ENCODE measurements at places on chromosomes 6 and 20.

DNA sequence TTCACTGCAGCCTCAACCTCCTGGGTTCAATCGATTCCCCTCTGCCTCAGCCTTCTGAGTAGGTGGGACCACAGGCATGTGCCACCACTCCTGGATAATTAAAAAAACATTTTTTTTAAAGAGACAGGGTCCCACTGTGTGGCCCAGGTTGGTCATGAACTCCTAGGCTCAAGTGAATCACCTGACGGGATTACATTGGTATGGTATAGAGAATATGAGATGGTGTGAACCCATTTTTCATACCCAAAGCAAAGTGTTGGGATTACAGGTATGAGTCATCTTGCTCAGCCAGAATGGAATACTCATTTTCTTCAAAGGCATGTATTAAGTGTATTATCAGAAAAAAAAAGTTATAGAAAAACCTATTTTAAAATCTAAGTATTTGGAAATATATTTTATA, 114.2 kb downstream of the AHI1 start:
- no peak overlapping the region for H3K4me3 ChIP-seq
- peaks cover 7% of the 10 kb centered on the region for H3K36me3 ChIP-seq
- DNase-seq, result no peak
- no peaks in the 10 kb centered on the region for H3K27me3 ChIP-seq
- H3K27ac ChIP-seq, result no peak overlapping the region

DNA sequence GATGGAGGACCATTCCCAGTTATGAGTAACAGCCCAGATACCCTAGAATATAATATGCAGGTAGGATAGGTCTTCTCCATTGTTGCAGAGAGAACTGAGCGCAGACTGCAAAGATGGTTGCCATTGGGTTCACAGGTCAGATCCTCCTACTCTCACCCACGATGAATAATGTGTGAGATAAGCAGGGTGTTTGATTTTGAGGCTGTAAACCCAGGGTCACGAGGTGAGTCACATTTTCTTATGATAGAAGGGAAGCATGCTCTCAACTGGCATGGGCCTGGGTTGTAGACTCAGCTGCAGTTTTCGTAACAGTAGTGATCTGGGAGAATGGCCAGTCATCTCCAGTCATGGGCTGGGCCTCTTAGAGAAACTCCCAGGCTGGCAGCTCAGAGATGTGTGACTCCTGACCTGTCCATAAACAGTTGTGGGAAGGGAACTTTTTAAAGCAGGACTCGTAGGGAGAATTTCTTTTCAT, 74.2 kb downstream of the CD164 start:
- no peak overlapping the region for H3K27ac ChIP-seq
- H3K4me3 ChIP-seq, result no peak overlapping the region
- no peaks in the 10 kb centered on the region for H3K27me3 ChIP-seq
- H3K36me3 ChIP-seq, result peaks cover 2% of the 10 kb centered on the region
- H3K4me1 ChIP-seq, result peaks cover 25% of the 10 kb centered on the region

- no peak overlapping the region for H3K27ac ChIP-seq
- no peak for DNase-seq
- H3K4me3 ChIP-seq, result no peak overlapping the region
- no peaks in the 10 kb centered on the region for H3K36me3 ChIP-seq
- no peaks in the 10 kb centered on the region for H3K27me3 ChIP-seq
These were observed 622.3 kb upstream of the IMPG1 start for GRCh38 chr6:76694795-76695194.

GRCh38 chr6:164398647-164399046, 910.8 kb downstream of the C6orf118 start:
- no peak for DNase-seq
- H3K4me1 ChIP-seq, result peaks cover 5% of the 10 kb centered on the region
- no peak overlapping the region for H3K4me3 ChIP-seq
- no peaks in the 10 kb centered on the region for H3K36me3 ChIP-seq

GRCh38 chr20:2865630-2866029, 7.7 kb upstream of the PTPRA start:
- H3K4me1 ChIP-seq, result peaks cover 41% of the 10 kb centered on the region
- peak; percentile 74 for DNase-seq
- no peaks in the 10 kb centered on the region for H3K27me3 ChIP-seq
- peak overlapping the region; percentile 80 for H3K27ac ChIP-seq
- no peak overlapping the region for H3K4me3 ChIP-seq

DNA sequence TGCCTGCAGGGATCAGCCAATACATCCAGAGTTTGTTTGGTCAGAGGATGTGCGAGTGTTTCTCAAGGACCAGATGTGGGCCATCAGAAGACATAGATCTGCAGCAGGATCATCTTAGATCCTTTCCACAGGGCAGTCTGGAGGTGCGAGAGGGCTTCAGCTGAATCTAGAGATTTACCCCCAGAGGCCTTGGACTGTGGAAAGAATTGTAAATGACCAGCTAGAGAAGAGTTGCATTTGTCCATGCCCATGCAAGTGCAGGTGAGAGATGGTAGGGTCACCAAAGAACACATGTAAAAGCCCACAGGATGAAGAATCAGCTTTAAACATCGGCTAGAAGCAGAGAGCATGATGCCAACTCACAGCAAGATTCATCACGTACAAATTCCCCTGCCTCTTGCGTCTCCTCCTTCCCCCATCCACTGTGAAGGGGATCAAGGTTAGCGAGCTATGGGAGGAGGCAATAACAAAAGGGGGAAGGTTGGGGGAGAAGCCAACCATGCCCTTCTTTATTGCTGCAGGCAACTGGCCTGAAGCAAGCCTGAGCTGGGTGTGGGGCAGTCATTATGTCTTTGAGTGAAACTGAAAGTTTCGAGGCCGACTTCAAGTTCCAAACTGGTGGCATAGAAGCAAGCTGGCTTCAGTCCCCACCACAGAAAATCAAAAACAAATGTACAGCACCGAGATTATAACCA, 83.5 kb downstream of the SCML4 start:
- H3K4me1 ChIP-seq, result peaks cover 55% of the 10 kb centered on the region
- H3K36me3 ChIP-seq, result peaks cover 56% of the 10 kb centered on the region
- peak overlapping the region; percentile 66 for H3K4me3 ChIP-seq
- peak; percentile 65 for DNase-seq
- H3K27me3 ChIP-seq, result no peaks in the 10 kb centered on the region

DNA sequence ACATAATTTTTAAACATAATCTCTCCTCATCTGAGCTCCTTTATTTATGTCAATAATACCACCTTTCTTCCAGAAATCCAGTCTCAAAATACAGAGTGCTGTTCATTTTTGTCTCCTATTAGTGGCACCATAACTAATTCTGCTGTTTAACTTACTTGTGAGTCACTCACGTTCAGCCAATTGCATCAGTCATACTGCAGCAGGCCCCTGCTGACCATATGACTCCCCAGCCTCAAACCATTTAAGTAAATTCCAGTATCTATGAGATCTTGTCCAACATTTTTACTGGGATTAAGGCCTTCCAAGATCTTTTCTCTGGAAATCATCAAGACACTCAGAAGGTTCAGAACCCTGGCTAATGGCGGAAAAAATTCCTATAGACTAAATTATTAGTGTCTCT, 982.2 kb upstream of the MAP3K7 start:
- no peak for DNase-seq
- H3K27me3 ChIP-seq, result no peaks in the 10 kb centered on the region
- no peaks in the 10 kb centered on the region for H3K4me1 ChIP-seq
- H3K4me3 ChIP-seq, result no peak overlapping the region
- no peaks in the 10 kb centered on the region for H3K36me3 ChIP-seq

- H3K4me1 ChIP-seq, result no peaks in the 10 kb centered on the region
- no peaks in the 10 kb centered on the region for H3K27me3 ChIP-seq
- DNase-seq, result no peak
- no peak overlapping the region for H3K27ac ChIP-seq
These were observed 98.7 kb upstream of the RUNX2 start for GRCh38 chr6:45229416-45229815.

DNA sequence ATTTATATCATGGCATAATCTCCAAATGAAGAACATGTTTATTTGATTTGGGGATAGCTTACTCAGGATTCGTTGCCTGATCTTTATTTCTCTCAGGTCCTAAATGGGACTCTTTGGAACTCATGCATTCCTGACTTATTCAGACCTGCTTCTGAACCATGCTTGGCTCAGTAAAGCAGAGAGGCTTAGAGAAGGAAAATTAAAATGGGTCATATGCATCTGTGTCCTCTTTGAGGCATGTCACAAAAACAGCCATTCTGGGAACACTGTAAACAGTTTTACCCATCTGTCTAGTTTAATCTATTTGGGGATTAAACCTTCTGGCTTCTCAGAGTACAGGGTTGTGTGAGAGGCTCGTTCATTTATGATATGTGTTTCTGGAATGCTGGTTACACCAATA, 1017.3 kb downstream of the KIF16B start:
- no peaks in the 10 kb centered on the region for H3K4me1 ChIP-seq
- no peak overlapping the region for H3K27ac ChIP-seq
- H3K4me3 ChIP-seq, result no peak overlapping the region
- no peaks in the 10 kb centered on the region for H3K36me3 ChIP-seq
- DNase-seq, result no peak

DNA sequence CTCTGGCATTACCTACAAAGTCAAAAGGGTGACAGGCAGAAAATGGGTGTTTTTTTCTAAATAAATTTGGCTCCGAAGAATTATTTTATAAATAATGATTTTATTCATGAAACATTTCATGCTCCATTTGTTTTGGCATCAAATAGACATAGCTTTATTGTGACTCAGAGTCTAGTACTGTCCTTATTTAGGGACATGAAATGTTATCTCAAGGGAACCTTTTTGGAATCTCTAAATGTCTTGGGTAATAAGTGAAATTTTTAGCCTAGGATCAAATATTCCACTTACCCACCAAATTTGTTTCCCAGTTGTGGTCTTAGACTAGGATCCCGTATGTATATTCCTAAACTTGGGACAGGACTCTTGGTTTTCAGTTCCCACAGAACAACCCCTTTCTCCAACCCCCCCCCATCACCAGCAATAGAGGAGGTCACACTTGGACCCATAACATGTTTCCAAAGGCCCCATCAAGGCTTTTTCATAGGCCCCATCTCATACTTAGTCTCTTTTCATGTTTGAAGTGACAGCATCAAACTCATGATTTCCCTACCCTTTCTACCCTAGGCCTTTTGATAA, 81.8 kb downstream of the JAG1 start:
- no peak overlapping the region for H3K27ac ChIP-seq
- H3K27me3 ChIP-seq, result no peaks in the 10 kb centered on the region
- H3K4me1 ChIP-seq, result peaks cover 10% of the 10 kb centered on the region
- no peak overlapping the region for H3K4me3 ChIP-seq
- peaks cover 2% of the 10 kb centered on the region for H3K36me3 ChIP-seq
- DNase-seq, result no peak

GRCh38 chr6:112030206-112030960, 23.5 kb upstream of the CCN6 start:
- H3K27ac ChIP-seq, result no peak overlapping the region
- H3K27me3 ChIP-seq, result peaks cover 4% of the 10 kb centered on the region
- DNase-seq, result no peak

GRCh38 chr20:31535298-31535697, 21.1 kb downstream of the HM13 start:
- H3K36me3 ChIP-seq, result peaks cover 62% of the 10 kb centered on the region
- no peak overlapping the region for H3K27ac ChIP-seq
- H3K4me1 ChIP-seq, result peaks cover 42% of the 10 kb centered on the region
- H3K4me3 ChIP-seq, result no peak overlapping the region
- no peaks in the 10 kb centered on the region for H3K27me3 ChIP-seq

- H3K27ac ChIP-seq, result no peak overlapping the region
- no peaks in the 10 kb centered on the region for H3K36me3 ChIP-seq
- H3K27me3 ChIP-seq, result peaks cover 5% of the 10 kb centered on the region
These were observed 63.0 kb upstream of the EYA2 start for GRCh38 chr20:46831633-46832011.

DNA sequence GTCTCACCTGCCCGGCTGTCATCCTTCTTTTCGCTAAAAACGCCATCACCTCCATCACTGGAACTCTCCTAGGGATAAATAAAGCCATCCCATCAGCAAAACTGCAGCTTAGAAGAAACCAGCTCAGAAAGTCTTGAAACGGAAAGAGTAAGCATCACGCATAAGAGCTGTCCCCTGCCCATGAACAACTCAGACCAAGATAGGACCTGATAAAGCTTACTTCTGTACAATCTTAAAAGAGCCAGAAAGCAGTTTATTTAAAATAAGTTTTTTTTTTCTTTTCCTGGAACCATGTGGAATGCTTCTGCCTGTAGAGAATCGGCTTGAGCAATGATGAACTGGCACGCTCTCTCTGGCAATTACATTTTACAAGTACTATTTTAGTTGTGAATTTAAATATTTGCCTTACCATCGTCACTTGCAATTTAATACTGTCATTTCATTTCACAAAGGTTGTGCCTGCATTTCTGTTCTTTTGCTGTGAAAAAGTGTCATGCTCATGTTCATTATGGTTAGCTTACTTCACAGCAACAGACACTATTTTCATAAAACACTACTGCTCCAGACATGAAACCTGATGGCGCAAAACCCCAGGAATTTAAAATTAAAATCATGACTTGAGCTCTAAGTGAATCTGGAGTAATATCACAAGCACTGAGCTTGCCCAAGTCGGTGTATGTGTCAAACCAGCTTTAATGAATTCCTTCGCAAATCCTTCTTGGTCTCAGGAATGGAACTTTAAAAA, 59.6 kb upstream of the EMILIN3 start:
- H3K27me3 ChIP-seq, result no peaks in the 10 kb centered on the region
- no peak overlapping the region for H3K4me3 ChIP-seq
- H3K4me1 ChIP-seq, result peaks cover 23% of the 10 kb centered on the region
- H3K36me3 ChIP-seq, result peaks cover 43% of the 10 kb centered on the region

DNA sequence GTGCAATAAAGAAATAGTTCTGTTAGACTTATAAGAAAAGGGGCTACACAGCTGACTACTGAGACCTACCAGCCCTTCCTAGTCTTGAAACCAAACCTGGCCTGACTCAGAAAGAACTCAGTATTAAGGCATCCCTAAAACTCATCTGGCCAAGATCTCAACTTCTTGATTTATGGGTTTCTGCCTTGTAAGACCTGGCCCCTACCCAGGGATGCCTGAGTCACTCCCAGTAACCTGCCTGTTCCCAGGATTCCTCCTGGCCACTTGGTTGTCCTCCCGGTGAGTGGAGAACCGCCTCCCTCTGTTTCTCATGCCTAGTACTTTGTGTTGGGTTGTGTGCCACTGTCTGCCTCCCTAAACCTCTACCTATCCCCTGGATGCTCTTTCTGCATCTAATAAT, 189.4 kb upstream of the PREP start:
- H3K4me3 ChIP-seq, result no peak overlapping the region
- no peak for DNase-seq
- H3K4me1 ChIP-seq, result peaks cover 67% of the 10 kb centered on the region
- H3K27ac ChIP-seq, result peak overlapping the region; percentile 10
- no peaks in the 10 kb centered on the region for H3K27me3 ChIP-seq
- H3K36me3 ChIP-seq, result peaks cover 20% of the 10 kb centered on the region

DNA sequence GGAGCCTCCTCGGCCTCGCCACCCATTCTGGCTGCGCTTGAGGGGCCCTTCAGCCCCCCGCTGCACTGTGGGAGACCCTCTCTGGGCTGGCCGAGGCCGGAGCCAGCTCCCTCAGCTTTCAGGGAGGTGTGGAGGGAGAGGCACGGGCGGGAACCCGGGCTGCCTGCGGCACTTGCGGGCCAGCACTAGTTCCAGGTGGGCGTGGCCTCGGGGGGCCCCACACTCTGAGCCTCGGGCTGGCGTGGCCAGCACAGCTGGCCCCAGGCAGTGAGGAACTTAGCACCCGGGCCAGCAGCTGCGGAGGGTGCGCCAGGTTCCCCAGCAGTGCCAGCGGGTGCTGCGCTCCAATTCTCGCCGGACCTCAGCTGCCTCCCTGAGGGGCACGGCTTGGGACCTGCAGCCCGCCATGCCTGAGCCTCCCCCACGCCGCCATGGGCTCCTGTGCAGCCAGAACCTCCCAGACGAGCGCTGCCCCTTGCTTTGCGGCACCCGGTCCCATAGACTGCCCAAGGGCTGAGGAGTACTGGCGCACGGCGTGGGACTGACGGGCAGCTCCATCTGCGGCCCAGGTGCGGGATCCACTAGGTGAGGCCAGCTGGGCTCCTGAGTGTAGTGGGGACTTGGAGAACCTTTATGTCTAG, 6.5 kb downstream of the MUC22 start:
- H3K4me1 ChIP-seq, result no peaks in the 10 kb centered on the region
- peaks cover 47% of the 10 kb centered on the region for H3K27me3 ChIP-seq
- no peak overlapping the region for H3K27ac ChIP-seq
- DNase-seq, result no peak
- no peak overlapping the region for H3K4me3 ChIP-seq

Data from activated CD8-positive, alpha-beta memory T cell treated with anti-CD3 and anti-CD28 coated beads, Interleukin-2, amount 10 ng/mL, durations not matched to agents 7 days and 5 days (primary cell).